BE2C (cell line): ENCODE measurements at places on chromosomes 3 and 15.
A peak's percentile ranks its signal among the peaks of the same experiment; 100 is the strongest.

GRCh38 chr3:12952343-12953200 lies 111.2 kb upstream of the RPL32 start:
- no peak for DNase-seq

DNA sequence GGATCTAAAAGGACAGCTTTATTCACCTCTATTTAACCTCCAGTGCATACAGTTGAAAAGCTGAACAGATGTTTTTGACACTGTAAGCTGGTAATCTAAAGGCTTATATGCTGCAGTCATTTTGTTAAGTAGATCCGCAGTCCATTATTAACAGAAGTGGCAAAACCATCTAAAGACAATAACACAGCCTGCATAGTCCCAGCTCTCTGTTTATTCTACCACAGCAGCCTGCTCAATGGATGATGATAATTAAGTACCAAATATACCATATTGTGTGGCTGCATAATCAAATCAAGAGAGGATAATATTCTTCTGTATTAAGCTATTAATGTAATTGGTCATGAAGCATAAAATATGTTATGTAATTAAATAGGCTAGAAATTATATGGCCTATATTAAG lies 207.1 kb downstream of the MEIS2 start:
- no peak for DNase-seq

GRCh38 chr3:126573492-126574117 lies 14.9 kb upstream of the C3orf22 start:
- peak; percentile 77 for DNase-seq

- no peak for DNase-seq
Measured at GRCh38 chr3:170949211-170949610, 40.8 kb upstream of the EIF5A2 start.

DNA sequence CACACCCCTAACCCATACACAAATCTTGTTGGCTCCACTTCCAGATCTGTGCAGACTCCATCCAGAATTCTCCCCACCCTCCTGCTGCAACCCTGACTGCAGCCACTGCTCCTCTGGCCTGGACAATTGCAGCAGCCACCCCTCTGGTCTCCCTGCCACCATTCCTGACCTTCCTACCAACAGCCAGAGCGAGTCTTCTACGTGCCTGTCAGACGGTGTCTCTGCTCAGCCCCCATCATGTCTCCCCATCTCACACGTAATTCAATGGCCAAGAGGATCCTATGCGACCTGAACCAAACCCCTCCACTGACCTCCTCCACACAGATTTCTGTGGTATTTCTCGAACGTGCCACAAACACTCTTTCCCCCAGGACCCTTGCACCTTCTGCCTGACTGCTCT lies 103.3 kb downstream of the TPRA1 start:
- no peak for DNase-seq

GRCh38 chr15:62591842-62592838 lies 427.1 kb upstream of the C2CD4B start:
- DNase-seq: no peak

DNA sequence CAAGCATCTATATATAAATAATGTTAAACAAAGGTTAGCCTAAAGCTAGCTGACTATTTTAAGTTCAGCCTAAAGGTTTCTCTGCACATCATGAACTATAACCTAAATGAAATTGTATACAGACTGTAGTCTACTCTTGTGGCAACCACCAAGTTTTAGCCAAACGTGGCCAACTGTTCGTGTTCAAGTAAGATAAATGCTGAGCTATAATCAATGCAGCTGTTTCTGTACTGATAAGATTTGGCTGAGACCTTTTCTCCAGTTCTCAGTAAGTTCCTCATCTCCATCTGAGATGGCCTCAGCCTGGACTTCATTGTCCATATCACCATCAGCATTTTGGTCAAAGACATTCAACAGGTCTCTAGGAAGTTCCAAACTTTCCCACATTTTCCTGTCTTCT lies 43.7 kb upstream of the IGSF10 start:
- DNase-seq: no peak

DNA sequence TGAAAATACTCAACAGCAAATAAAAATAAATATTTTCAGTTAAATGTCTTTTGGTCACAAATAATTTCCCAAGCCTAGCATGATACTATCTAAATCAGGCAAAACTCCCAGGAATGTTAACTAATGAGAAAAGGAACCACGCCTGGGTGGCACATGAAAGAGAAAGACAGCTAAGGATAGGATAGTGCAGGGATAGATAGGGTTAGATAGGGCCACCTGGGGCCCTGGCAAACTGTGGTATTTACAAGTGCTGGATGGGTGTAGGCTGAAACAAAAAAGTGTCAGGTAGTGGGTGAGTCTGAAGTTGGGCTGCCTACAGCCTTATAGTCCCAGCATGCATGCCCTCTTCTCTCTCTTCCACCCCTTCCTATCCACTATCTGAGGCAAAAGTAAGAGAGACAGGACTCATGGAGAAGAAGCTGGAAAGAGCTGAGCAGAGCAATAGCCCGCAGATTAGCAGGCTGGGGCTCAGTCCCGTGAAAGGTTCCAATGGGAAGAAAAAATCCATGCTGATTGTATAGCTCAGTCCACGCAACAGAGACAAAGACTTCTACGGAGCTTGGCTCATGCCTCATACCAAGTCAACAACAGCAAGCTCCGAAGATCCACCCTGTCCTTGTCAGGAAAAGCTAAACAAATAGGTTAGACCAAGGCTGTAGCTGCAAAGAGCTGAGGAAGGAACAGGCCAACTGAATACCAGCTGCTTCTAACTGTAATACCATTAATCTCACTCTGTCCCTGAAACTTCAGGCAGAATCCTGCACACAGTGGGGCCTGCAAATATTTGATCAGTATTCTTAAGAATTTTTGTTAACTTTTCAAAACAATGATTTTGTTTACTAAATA lies 342.1 kb upstream of the ATP11B start:
- DNase-seq: no peak

- peak; percentile 56 for DNase-seq
Measured at GRCh38 chr15:66775127-66776105, 73.4 kb downstream of the SMAD6 start.

GRCh38 chr15:93501946-93502345 lies 412.9 kb upstream of the RGMA start:
- DNase-seq: no peak

DNA sequence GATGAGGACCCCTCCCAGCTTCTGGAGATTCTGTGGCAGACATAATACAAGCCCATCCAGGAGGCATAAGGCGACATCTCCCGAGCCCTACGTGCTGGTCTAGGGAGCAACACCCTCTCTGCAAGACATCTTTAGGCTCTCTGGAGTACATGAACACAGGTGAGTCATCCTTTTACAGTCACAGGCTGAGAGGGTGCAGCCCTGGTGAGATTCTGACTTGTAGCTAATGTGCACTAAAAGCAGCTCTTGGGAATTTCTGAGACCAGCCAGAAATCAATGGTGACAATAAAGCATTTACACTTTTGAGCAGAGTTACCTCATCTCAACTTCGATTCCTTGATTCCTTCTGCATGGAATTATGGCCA lies 131.1 kb downstream of the XXYLT1 start:
- DNase-seq: no peak

DNA sequence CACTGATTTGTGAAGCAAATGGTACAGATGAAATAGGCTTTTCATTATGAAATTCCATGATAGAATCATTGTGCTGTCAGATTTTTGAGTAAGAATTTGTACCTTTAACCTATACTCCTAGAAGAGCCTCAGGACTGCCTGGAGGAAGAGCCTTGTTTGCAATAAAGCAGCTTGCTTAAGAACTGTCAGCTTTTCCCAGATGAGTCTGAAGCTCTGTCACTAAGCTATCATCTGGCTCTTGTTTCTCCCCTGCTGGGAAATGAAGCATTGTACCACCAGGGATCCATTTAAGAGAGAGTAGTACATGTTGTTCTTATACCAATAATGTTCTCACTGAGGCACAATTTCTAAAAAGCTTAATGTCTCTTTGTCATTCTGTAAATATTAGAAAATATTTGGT lies 85.1 kb upstream of the FLNB start:
- no peak for DNase-seq

DNA sequence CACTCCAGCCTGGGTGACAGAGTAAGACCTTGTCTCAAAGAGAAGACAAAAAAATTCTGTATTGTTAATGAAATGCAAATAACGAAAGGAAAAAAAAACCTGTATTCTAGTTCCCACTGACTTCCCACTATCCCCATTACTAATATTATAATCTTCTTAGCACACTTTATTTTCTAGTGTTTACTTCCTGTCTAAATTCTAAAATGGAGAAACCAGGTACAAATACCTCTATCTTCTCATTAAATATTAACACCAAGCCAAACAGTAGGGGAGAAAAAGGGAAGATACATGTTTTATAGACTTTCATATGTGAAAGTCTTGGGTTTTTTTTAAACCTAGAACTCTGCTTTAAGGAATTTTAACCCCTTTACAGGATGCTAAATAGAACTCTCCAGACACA lies 55.3 kb upstream of the PLXND1 start:
- DNase-seq: no peak

DNA sequence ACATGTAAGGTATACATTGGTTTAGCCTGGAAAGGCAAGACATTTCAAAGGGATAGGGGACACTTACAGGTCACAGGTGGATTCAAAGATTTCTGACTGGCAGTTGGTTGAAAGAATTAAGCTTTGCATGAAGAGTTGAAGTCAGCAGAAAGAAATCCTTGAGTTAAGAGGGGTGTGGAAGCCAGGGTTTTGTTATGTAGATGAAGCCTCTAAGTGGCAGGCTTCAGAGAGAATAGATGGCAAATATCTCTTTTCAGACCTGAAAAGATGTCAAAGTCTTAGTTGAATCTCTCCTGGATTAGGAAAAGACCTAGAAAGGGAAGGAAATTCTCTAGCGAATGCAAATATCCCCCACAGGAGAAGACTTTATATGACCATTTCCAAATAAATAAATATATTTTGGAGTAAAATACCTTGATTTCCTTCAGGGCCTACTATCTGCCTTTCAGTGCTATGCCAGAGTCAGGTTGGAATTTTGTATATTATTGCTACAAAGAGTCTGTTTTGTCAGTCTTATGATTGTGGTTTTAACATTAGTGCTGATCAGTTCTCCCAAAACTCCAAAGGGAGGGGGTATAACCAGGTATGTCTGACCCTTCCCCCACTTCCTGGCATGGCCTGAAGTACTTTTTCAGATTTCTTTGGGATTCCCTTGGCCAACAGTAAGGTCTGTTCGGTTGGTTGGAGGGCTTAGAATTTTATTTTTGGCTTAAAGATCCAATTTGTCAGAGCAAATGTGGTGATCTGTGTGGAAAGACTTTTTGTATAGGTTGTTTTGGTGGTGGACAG lies 286.4 kb downstream of the LRTM1 start:
- DNase-seq: no peak

DNA sequence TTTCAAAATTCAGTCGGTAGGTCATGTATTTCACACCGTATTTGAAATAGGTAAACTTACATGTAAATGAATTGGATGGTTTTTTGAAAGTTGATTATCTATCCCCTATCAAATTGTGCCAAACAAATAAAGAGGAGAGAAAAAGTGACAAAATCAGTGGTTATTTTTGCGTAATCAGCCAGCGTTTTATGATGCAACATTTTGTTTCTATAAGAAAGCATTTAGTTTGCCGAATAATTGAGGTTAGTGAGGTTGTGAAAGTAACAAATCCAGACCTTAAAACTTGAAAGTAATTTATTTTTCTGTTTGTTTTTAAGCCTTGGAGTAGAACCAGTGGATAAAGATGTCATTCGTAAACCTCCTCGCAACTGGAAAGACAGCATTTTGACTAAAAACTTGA lies 29.3 kb downstream of the ASTE1 start:
- no peak for DNase-seq

DNA sequence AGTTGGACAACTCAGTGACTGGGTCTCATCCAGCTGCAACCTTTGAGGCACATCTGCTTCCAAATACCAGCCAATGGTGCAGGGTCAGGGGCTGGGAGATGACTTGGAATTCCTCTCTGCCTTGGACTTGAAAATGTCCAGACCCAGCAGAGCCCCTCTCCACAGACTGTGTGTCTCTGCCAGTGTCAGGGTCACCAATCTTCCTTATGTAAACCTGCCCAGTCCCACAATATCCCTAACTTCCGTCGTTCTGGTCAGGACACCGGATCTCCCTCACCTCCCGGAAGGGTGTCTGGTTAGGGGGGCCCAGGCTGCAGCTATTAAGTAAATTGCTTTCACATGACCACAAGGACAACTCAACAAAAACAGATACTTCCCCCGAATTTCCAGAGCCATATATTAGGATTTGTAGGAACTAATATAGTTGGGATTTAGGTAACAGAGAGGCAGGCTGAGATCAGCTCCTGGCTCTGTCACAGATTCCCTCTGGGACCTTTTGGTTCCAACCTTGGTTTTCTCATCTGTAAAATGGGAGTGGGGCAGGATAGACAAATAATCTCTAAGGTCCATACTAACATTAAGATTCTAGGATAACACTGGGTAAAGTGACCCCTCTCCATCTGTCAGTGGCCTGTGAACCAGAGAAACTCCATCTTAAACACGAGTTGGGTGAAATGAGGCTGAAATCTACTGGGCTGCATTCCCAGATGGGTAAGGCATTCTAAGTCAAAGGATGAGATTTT lies 30.8 kb downstream of the IGDCC3 start:
- DNase-seq: no peak

- DNase-seq: no peak
Measured at GRCh38 chr3:134350861-134351311, 23.4 kb downstream of the AMOTL2 start.

DNA sequence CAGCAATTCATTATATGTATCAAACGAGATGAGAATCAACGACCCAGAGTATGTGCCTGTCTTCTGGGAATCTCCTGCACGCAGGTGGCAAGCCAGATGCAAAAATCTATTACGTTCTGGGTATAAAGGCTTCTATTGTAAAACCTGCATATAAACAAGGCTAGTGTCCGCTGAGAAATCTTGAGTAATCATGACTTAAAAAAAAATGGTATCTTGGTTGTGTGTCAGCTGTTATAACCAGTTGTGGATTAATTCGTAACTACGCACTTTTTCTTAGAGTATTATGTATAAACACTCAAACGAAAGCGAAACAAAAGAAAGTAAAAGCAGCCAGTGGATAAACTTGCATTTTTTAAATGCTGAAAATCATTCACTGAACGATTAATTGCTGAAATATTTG lies 509.1 kb downstream of the RSL24D1 start:
- DNase-seq: no peak

DNA sequence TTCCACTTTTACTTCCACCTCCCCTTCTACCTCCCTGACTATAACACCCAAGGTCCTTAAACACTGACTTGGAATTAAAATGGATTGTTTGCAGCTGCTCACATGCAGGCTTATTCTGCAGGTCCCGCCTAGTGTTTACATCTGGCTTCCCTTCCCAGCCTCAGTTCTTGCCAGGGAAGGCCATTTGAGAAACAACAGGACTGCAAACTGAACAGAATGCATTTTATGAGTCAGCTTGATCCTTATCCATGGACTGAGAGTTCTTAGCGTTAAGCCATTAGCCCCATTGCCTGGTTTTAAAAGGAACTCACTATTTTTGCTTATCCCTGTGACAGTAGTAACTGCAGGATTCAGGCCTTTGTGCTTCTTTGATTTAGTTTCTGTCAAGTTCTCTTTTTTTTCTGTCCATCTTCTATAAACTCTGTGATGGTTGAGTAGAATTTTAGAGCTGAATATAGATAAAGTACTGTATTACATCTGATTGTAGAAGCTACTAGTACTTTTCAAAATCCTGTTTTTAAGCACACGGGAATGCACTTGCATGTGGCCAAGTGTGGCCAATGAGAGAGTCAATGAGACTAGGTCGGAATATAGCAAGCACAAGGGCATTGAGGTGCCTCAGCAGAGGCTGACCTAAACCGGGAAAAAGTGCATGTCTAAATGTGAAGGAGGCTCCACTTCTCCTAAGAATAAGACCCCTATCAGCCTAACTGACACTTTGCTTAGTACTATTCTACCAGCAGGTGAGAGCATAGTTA lies 106.4 kb downstream of the TUSC7 start:
- DNase-seq: peak; percentile 82

- no peak for DNase-seq
Measured at GRCh38 chr3:30661098-30661873, 54.9 kb downstream of the TGFBR2 start.
